ENCODE measurements at places on chromosomes 12 and 14.
A peak's percentile ranks its signal among the peaks of the same experiment; 100 is the strongest.

GRCh38 chr12:56346675-56347074 is 8.0 kb downstream of the IL23A start:
- H3K27ac ChIP-seq, result peak overlapping the region; percentile 31
- DNase-seq, result no peak
- H3K27me3 ChIP-seq, result no peaks in the 10 kb centered on the region
- no peaks in the 10 kb centered on the region for H3K4me1 ChIP-seq
- H3K36me3 ChIP-seq, result peaks cover 90% of the 10 kb centered on the region
- H3K4me3 ChIP-seq, result no peak overlapping the region

- peak; percentile 19 for DNase-seq
- H3K27me3 ChIP-seq, result no peaks in the 10 kb centered on the region
- no peak overlapping the region for H3K4me3 ChIP-seq
- peaks cover 4% of the 10 kb centered on the region for H3K36me3 ChIP-seq
Observed at GRCh38 chr12:116222358-116222757, 55.1 kb downstream of the MED13L start.

DNA sequence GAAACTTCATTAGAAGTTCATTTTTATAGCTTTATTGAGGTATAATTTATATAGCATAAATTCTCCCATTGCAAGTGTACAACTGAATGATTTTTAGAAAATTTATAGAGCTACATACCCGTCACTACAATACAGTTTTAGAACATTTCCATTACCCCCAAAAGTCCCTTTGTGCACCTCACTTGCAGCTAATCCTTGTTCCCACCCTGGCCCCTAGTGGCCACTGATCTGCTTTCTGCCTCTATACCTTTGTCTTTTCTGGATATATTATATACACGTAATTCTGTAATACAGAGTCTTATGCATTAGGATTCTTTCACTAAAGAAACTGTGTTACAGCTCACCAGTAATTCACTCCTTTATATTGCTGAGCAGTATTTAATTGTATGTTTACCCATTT is 145.1 kb upstream of the DIO2 start:
- H3K27me3 ChIP-seq, result no peaks in the 10 kb centered on the region
- no peak overlapping the region for H3K27ac ChIP-seq
- no peak overlapping the region for H3K4me3 ChIP-seq
- H3K4me1 ChIP-seq, result no peaks in the 10 kb centered on the region

DNA sequence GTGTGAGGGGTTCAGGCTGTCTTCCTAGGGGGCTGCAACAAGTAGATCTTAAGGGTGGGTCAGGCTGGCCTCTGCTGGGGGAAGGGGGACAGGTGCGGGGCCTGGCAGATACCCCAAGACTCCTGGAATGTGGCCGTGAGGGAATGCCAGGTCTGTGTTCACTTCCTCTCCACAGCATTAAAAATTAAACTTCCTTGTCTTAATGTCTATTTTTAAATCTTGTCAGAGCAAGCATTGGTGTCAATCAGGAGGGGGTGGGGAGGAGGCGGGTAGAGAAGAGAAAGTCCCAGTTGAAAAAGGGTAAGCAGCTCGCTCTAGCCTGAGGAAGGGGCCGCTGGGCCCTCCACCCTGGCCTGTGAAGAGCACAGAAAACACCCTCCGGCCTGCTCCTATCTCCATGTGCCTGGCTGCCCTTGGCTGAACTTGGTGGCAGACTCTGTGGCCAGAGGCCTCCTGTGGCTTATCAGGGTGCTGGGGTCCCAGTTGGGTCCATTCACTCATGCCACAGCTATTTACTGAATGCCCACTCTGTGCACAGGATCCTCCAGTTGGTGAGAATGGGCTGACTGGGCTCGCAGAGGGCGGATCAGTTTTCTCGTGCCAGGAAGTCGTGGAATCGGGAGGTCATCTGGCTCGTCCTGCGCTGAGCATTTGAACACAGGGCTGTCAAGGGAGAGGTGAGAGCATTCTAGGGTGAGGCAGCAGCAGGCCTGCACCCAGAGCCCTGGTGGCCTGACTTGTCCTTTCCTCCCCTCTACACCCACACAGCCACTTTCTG is 128.8 kb downstream of the TSPAN9 start:
- no peak overlapping the region for H3K4me3 ChIP-seq
- no peak for DNase-seq
- H3K4me1 ChIP-seq, result no peaks in the 10 kb centered on the region
- H3K36me3 ChIP-seq, result no peaks in the 10 kb centered on the region

DNA sequence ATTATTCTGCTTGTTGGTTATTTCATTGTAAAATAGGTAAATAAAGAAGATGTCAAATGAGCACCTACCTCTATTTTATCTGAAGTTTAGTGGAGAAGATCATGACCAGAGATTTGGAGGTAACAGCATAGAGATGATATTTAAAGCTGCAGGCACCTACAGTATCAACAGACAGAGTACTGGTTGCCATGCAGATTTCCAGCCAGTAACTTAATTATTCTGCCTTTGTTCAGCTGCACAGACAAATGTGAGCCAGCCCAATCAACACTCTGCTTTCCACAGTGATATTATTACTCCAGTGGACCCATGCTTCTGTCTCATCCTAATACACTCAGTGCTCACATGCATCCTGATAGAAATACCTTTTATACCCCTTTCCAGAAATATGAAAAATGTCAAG is 348.5 kb upstream of the RGS6 start:
- no peaks in the 10 kb centered on the region for H3K36me3 ChIP-seq
- H3K4me1 ChIP-seq, result peaks cover 33% of the 10 kb centered on the region
- H3K4me3 ChIP-seq, result no peak overlapping the region
- no peak overlapping the region for H3K27ac ChIP-seq

DNA sequence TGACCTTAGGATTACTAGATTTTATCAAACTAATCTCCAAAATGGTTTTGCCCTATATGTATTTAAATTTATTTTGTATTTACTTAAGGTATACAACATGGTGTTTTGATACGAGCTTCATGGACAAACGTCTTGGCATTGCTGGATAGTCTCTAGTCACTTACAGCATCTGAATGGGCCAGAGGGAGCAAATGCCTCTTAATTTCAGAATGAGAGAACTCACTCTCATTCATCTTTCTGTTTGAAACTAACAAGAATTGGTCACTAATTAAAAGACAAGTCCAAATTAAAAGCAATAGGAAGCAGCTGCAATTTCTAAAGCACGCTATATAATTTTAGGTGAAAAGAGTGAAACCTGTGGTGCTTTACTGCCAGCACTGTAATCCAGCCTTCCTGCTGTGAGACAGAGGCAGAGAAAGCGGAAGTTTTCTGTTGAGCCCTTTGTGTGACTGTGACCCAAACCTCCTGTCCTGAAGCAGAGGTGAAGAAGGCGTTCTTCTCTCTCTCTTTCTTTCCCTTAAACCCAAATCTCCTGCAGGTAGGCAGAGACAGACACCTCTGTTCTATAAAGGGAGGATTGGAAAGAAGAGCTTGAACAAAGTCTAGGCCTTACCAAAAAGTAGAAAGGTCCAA is 184.6 kb upstream of the NAV3 start:
- H3K27ac ChIP-seq, result no peak overlapping the region
- DNase-seq, result no peak
- H3K4me1 ChIP-seq, result no peaks in the 10 kb centered on the region
- no peak overlapping the region for H3K4me3 ChIP-seq
- no peaks in the 10 kb centered on the region for H3K27me3 ChIP-seq

DNA sequence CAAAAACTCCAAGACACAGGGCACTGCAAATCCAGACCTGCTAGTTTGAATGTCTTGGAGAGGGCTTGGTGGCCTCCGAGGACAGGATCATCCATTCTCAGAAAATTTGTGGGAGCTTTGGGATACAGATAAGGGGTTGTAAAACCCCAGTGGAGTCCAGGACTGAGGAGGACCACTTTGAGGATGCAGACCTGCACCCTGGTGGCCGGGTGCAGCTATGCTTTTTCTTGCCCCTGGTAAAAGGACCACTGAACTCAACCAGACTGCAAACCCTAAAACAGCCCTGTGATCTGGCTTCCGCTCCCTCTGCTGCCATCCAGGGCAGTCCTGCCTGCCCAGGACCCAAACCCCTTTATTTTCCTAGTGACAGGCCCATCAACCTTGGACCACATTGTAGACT is 169.5 kb upstream of the DAAM1 start:
- no peak for DNase-seq
- no peak overlapping the region for H3K27ac ChIP-seq
- H3K4me3 ChIP-seq, result no peak overlapping the region
- no peaks in the 10 kb centered on the region for H3K36me3 ChIP-seq
- no peaks in the 10 kb centered on the region for H3K27me3 ChIP-seq

- no peak overlapping the region for H3K27ac ChIP-seq
- H3K27me3 ChIP-seq, result peaks cover 29% of the 10 kb centered on the region
- peaks cover 20% of the 10 kb centered on the region for H3K4me1 ChIP-seq
- H3K4me3 ChIP-seq, result no peak overlapping the region
- H3K36me3 ChIP-seq, result no peaks in the 10 kb centered on the region
- peak; percentile 21 for DNase-seq
Observed at GRCh38 chr14:59464486-59465315, 479 bp downstream of the GPR135 start.

GRCh38 chr12:1842183-1842904 is 22.0 kb downstream of the LRTM2 start:
- H3K4me1 ChIP-seq, result peaks cover 22% of the 10 kb centered on the region
- peak; percentile 68 for DNase-seq
- H3K27me3 ChIP-seq, result no peaks in the 10 kb centered on the region
- no peaks in the 10 kb centered on the region for H3K36me3 ChIP-seq

DNA sequence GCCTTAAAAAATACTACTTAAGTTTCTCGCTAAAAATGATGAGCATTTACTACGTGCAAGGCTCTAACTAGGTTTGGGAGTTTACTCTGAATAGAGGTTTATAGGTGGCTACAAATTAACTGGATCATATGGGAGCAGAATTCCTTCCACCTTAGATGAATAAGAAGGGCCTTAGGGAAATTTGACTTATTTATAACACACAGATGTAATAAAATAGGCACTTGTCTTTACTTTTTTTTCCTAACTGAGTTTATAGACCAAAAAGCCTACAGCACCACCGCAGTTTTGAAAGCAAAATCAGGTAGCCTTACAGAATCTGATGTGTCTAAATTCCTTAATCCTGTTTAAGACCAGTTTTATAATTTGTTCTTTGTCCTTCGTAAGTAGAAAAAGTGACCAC is 10.5 kb downstream of the AEBP2 start:
- H3K27ac ChIP-seq, result no peak overlapping the region
- no peaks in the 10 kb centered on the region for H3K4me1 ChIP-seq
- no peaks in the 10 kb centered on the region for H3K27me3 ChIP-seq
- no peak overlapping the region for H3K4me3 ChIP-seq

DNA sequence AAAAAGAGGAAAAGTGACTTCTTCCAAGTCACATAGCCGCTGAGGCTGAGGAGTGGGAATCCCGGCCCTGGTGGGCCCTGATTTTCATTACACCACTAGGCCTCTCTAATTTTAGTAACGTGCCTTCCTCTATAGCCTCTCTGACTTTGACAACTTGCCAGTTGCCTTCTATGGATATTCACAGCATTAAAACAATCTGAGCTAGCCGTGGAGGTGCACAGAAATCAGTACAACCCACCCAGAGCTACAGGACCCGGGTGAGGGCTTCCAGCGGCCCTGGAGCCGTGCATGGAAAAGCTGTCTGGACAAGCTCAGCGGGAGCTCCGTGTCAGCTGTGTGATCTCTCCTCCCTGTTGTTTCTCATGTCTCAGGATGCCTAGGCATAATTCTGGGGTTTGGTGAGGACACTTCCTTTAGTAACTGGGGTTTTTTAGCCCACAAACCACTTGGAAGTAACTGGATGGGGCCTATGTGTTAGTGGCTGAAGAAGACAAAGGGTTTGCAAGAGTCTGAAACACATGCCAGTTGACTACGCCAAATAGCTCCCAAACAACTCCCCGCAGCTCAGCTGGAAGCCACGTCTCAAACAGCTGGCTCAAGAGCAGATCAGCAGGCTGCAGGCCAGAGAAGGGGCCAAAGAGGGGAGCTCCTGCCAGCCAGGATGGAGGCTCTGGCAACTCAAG is 53.0 kb downstream of the SSH1 start:
- H3K27me3 ChIP-seq, result no peaks in the 10 kb centered on the region
- peaks cover 89% of the 10 kb centered on the region for H3K36me3 ChIP-seq
- no peak overlapping the region for H3K4me3 ChIP-seq
- DNase-seq, result no peak

- H3K36me3 ChIP-seq, result no peaks in the 10 kb centered on the region
- H3K4me1 ChIP-seq, result peaks cover 43% of the 10 kb centered on the region
- peaks cover 59% of the 10 kb centered on the region for H3K27me3 ChIP-seq
- DNase-seq, result no peak
- H3K27ac ChIP-seq, result no peak within 1 kb of the TSS
Observed at GRCh38 chr12:93571925-93572711, at the start of gene SOCS2. SOCS2 (plus strand) TSS chr12:93572675; CDS start chr12:93572898, 223 bp downstream.

DNA sequence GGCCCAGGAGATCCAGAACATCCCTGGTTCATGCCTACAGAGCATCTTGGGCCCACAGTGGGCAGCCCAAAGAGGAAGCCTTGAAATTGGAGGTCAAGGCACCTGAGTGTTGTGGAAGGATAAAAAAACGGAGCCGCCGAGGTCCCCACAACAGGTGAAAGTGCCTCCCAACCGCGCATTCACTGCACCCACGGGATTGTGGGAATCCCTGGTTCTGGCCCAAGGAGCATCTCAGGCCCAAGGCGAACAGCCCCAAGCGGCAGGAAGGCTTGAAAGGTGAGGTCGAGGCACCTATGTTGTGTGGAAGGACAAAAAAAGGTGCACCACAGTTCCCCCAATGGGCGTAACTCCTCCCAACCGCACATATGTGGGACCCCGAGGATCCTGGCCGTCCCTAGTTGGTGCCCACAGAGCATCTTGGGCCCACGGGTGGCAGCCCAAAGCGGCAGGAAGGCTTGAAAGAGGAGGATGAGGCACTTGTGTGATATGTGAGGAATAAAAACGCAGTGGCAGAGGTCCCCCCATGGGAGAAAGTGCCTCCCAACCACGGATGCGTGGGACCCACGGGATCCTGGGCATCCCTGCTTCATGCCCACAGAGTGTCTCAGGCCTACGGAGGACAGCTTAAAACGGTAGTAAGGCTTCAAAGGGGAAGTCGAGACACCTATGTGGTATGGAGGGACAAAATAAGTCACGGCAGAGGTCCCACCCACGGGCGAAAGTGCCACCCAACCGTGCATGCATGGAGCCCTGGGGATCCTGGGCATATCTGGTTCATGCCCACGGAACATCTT is 583.9 kb downstream of the ALG10 start:
- no peak overlapping the region for H3K27ac ChIP-seq
- DNase-seq, result no peak
- H3K4me3 ChIP-seq, result no peak overlapping the region
- no peaks in the 10 kb centered on the region for H3K27me3 ChIP-seq

GRCh38 chr12:50633955-50634354 is 129.2 kb downstream of the DIP2B start:
- no peak overlapping the region for H3K4me3 ChIP-seq
- DNase-seq, result no peak
- H3K4me1 ChIP-seq, result peaks cover 23% of the 10 kb centered on the region
- peaks cover 10% of the 10 kb centered on the region for H3K36me3 ChIP-seq

- no peaks in the 10 kb centered on the region for H3K36me3 ChIP-seq
- H3K27ac ChIP-seq, result no peak overlapping the region
- no peaks in the 10 kb centered on the region for H3K27me3 ChIP-seq
- peak; percentile 16 for DNase-seq
Observed at GRCh38 chr14:94998685-94999084, 158.6 kb downstream of the DICER1 start.

Measured in CD14-positive monocyte (primary cell).